ENCODE measurements at places on chromosomes 4 and X.

- DNase-seq: no peak
These were observed 236.1 kb downstream of the FBXO8 start for GRCh38 chr4:174047363-174047762.

GRCh38 chr4:125315576-125316400 lies 1.0 kb downstream of the FAT4 start:
- peak; percentile 73 for DNase-seq

DNA sequence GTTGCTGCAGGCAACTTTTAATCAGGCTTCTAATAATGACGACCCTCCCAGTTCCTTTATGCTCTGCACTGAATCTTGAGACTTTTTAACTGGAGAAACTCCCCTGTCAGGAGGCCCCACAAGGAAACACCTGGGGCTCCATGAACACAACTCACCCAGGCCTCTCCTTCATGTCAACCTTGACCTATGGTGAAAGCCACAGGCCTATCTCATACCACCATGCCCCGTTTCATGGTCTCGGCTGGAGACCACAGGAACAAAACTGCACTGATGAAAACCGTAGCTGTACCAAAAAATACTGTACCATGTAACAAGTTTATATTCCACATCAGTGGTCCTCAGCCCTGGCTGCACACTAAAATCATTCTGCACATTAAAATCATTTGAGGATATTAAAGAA lies 57.0 kb downstream of the ZNF827 start:
- DNase-seq: no peak

GRCh38 chr4:15325987-15326386 lies 101.8 kb upstream of the C1QTNF7 start:
- no peak for DNase-seq

- DNase-seq: peak; percentile 12
These were observed 181.0 kb downstream of the LDB2 start for GRCh38 chr4:16717266-16717970.

DNA sequence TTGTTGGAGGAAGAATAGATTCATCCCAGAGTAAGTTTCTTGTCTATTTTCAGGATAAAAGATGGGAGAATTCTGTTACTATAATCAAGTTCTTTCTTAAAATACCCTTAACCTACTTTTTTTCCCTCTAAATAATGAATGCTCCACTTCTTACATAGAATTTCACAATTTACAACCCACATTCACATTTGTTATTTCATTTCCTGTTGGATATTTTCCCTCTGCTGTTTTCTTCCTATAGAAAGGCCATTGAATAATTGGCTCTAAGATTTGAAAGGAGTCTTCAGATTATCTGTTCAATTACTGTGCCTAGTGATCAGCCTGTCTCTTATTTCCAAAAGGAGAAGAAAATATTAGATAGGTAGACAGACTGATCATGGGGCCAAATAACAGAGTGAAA lies 79.7 kb downstream of the CPE start:
- DNase-seq: no peak

DNA sequence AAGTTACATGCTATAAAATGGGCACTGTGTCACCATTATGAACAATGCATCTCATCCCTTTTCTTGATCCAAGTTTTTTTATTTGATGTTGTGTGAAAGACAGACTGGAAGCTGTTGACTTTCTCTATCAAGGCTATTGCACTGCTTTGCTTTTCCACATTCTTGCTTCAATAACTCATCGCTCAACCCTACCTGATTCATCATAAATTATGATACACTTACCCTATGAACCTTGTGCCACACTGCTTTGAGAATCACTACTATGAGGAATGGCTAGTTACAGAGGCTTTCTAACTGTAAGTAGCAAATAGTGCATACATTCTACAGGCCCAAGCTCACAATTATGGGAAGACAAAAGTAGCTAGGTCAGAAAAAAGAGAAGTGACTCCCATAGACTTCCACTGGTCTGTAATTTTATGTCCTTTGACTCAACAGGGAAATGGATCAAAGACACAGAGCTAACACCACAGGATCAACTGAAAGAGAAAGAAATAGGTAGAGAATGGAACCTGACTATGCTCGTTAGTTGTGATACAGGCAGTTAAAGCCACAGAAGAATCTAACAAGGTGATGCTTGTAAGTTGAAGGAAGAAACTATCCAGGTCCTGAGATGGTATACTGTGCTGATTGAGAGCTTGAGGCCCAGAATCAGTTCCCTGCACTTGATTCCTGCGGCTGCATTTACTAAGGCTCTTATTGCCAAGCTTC lies 163.5 kb downstream of the PPP3CA start:
- DNase-seq: no peak

DNA sequence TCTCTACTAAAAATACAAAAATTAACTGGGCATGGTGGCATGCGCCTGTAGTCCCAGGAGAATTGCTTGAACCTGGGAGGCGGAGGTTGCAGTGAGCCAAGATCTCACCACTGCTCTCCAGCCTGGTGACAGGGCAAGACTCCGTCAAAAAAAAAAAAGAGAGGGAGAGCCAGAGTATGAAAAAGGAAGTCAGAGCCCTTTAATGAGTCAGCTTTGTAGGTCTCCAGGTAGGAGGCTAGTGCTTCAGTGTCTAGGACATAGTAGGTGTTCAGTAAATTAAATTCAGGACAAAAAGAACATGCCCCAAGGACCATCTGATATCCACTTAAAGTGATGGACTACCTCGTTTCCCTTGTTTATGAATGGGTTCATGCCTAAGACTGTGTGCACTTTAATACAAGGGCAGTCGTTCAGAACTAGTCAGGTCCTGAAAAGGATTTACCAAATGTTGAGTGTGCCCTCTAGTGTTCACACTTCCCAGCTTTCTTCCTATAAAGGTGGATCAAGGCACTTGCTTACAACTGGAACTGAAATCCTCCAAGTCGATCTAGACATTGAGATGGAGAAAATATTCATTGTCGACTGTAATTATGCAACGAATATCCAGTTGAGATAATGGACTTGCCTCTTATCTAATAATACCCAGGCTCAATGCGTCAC lies 29.0 kb downstream of the F9 start:
- peak; percentile 65 for DNase-seq

DNA sequence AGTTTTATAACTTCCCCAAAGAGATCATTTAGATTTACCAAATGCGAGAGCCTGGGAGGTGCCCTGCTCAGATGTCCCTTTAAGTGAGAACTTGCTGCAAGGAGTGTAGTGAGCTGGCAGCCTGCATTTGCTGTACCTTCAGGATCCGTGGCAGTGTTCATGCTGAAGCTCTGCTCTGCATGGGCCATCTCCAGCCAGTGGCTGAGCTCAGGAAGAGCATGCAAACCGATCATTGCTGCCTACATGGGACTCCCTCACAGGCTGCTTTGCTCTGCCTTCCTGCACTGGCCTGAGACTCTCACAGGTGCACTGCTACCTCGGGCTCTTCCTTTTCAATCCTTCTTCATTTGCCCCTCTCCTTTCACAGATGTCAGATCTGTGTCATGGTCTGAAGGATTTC lies 152.0 kb upstream of the SFRP2 start:
- no peak for DNase-seq

GRCh38 chr4:108466936-108467902 lies 153.2 kb upstream of the RPL34 start:
- DNase-seq: peak; percentile 95

- peak; percentile 32 for DNase-seq
These were observed at the start of gene PRPS2 for GRCh38 chrX:12791257-12792228. Gene PRPS2, plus strand, starts transcription at chrX:12791412. Its CDS starts 86 bp downstream, at chrX:12791498.

GRCh38 chr4:174316546-174316945 lies 32.8 kb downstream of the CEP44 start:
- DNase-seq: no peak

DNA sequence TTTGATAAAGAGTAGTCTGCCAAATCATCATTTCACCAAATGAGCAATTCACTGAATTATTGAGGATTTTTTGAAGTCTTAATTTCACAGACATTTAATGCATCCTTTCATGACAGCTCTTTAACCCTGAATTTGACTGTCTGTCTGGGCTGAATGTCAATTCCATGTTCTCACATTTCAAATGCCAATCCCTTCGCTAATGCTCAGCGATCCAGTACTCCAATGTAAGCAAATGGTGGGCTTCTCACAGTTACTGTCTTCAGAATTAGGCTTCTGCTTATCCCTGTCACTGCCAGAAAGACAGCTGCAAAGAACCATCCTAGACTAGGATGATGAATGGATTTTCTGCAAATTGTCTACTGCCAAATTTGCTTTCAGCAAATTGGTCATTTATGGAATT lies 36.2 kb upstream of the USP38 start:
- no peak for DNase-seq

DNA sequence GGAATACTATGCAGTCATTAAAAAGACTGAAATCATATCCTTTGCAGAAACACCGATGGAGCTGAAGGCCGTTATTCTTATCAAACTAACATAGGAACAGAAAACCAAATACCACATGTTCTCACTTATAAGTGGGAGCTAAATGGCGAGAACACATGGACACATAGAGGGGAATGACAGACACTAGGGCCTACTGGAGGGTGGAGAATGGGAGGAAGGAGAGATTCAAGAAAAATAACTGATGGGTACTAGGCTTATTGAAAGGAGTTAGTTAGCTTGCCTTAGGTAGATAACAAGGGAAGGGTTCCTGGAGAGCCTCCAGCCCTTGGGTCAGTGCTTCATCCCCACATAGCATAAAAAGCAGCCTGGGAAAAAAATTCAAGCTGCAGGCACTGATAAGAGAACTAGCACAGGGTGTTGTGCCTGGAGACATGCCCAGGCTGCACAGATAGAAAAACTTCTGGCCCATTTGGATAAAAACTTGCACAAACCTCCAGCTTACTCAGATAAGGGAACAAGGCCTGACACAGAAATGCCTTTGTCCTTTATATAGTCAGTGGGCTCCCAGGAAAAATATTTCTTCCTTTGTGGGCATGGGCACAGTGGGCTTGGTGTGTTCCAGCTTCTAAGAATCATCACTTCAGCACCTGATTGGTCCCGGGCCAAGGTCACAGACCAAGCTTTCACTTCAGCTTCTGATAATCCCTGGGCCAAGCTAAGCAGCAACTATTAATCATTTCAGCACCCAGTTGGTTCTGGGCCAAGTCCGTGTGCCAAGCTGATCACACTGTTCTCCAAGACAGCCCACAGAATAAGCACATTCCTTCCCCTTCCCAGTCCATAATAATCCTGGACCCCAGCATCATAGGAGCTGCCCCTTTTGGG lies 23.1 kb upstream of the PWWP3B start:
- no peak for DNase-seq

DNA sequence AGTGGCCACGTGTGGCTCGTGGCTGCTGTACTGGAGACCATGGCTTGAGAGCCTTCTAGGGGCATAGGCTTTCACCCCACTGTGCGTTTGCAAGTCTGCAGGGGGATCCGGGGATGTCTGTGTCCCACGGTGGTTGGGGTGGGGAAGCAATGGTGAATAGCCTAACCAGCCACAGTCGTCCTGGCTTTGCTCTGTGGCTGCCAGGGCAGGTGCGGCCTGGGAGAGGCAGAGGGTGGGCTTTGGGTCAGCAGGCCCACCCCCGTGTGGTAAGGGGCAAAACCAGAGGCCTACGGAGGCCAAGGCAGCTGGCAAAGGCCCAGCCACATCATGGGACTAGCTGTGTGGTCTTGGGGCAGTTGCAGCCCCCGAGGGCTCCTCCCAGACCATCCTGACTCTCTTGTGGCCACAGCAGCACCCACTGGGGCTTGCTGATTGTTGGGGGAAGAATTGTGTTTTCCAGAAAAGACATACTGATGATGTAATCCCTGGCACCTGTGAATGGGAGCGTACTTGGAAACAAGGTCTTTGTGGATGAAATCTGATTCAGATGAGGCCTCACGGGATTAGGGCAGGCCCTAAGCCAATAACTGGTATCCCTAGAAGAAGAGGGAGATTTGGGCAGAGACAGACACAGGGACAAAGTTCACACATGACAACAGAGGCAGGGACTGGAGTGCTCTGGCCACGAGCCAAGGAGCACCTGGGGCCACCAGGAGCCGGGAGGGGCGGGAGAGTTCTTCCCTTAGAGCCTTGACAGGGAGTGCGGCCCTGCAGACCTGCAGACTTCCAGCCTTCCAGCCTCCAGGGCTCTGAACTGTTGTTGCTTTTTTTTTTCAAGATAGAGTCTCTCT lies 2.9 kb downstream of the CPZ start:
- DNase-seq: no peak

- DNase-seq: no peak
These were observed 184.0 kb upstream of the GALNTL6 start for GRCh38 chr4:171629182-171629581.

DNA sequence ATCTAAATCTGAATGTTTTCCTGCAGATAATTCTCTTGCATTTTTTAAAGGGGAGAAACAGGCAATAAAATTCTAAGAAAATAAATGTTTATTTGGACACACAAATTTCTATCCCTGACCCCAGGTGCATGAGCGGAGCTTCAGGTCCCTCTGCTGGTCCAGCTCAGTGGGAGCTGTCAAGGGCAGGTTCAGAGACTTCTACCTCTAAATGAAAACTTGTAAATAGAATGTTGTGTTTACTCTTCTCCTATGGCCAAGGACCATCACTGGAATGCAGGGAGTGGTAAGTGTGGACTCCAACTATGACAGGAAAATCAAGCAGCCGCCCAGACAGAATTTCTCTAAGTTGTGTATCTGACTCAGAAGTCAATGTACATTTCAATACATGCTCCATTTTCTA lies 148.6 kb upstream of the TTC29 start:
- no peak for DNase-seq

DNA sequence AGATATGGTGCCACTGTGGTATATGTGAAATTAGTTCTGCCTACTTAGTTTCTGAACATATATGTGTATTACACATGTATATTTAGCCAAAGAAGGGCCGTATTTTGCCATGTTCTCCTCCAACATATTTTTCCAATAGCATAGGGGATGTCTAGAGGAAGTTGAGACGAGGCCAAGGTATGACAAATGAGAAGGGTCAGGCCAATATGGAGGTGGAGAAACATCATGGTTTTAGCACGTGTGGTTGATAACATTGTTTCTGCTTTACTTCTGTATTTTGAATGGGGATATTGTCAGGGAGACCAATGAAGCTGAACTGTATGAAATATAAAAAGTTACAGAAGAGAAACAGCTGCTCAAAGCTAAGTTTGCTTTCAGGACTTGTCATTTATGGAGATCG lies 246.7 kb upstream of the TLL1 start:
- DNase-seq: no peak

GRCh38 chr4:70360460-70360859 lies at the start of gene SMR3A:
Gene SMR3A, plus strand, starts transcription at chr4:70360760. Its CDS starts 1,356 bp downstream, at chr4:70362116.
- no peak for DNase-seq

DNA sequence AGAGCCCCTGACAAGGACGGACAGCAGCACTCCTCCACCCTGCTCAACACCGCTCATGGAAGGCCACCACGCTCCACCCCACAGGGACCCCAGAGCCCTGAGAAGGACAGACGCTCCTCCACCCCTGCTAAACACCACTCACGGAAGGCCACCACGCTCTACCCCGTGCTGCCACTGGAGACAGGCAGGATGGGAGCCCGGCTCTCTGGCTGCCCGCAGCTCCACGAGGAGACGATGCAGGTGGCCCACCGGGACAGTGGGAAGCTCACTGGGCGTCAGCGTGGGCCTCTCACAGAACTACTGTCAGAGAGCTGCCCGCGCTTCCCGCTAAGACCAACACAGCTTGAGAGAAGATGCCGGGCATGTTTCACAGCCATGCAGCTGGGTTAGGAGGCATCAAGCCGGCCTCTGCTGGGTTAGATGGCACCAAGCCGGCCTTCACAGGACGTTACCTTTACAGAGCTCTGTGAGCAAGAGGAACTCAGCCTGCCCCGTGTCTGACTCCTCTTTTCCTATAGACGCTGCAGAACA lies 20.8 kb downstream of the GAK start:
- no peak for DNase-seq

Measured in astrocyte of the spinal cord (primary cell).